ENCODE measurements at places on chromosomes 1 and 21.

DNA sequence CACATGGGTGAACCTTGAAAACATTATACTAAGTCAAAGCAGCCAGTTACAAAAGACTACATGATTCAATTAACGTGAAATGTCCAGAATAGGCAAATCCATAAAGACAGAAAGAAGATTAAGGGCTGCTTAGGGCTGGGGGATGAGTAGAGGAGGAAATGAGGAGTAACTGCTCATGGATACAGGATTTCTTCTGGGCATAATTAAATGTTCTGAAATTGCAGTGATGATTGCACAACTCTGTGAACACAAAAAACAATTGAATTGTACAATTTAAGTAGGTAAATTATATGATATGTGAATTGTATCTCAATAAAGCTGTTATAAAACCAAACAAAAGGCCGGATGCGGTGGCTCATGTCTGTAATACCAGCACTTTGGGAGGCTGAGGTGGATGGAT lies 52.2 kb downstream of the RERE start:
- DNase-seq = no peak

GRCh38 chr21:28953247-28953646 lies 39.4 kb downstream of the LTN1 start:
- DNase-seq = no peak

- no peak for DNase-seq
Observed at GRCh38 chr1:47796626-47797025, 200.6 kb downstream of the TRABD2B start.

DNA sequence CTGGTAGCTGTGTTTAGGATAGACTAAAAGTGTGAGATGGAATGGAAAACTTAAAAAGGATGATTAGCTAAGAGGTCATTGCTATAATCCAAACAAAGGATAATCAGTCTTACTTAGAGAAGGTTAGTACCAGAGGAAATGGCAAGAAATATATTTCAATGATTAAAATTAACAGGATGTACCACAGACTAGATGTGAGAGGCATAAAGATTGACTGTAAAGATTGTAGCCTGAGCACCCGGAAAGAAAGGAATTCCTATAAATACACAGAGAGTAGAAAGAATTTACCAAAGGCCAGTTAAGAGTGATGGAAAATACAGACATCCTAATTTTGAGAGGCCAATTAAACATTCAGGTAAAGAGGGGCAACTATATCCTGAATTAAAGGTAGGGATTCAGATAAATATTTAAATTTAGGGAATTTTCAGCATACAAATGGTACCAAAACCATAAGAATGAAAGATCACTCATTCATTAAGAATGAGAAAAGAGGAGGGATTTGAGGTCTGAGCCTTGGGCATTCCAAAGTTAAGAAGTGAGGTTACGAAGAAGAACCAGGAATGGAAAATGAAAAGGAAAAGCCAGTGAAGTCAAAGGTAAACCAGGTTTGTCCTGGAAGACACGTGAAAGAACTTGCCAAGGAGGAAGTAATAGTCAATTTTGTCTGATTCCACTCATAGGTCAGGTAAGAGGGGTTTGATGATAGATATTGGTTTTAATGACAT lies 46.4 kb upstream of the RGS1 start:
- no peak for DNase-seq

GRCh38 chr1:247551721-247552120 lies 2.8 kb downstream of the GCSAML start:
- no peak for DNase-seq

- DNase-seq = no peak
Observed at GRCh38 chr1:30678209-30678608, 45.2 kb downstream of the MATN1 start.
